ENCODE measurements at places on chromosomes 11 and 22.
A peak's percentile ranks its signal among the peaks of the same experiment; 100 is the strongest.

GRCh38 chr11:78346799-78347198 is 70.8 kb downstream of the GAB2 start:
- DNase-seq = no peak

GRCh38 chr11:61716478-61717285 is 35.8 kb upstream of the MYRF start:
- no peak for DNase-seq

- no peak for DNase-seq
Observed at GRCh38 chr11:22336587-22336986, 1.6 kb upstream of the SLC17A6 start.

GRCh38 chr11:126115816-126116331 is 53.2 kb upstream of the CDON start:
- DNase-seq = peak; percentile 76

- no peak for DNase-seq
Observed at GRCh38 chr11:2095198-2095520, 44.0 kb downstream of the IGF2 start.

DNA sequence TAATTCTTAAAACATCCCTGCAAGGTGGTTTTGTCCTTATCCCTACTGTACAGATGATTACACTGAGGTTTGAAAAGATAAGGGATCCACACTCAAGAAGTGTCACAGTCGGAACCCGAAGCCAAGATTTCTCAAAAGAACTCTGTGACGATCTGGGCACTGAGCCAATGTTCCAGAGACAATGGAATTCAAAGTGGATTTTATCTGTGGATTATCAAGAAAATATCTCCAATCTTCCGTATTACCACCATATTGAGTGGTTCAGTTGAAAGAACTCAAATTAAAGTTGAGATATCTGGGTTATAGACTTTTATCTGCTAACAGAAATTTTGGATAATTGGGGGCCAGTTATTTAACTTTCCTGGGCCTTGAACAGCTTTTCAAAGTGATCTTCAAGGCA is 100.0 kb upstream of the GRAMD1B start:
- no peak for DNase-seq

GRCh38 chr11:94968334-94968958 is 4.9 kb downstream of the CWC15 start:
- peak; percentile 38 for DNase-seq

Measured in hepatic stellate cell (primary cell).